ENCODE measurements at places on chromosomes 6 and 20.

- DNase-seq: no peak
Observed at GRCh38 chr20:36273414-36274180, 32.5 kb upstream of the DLGAP4 start.

GRCh38 chr6:121608270-121608669 is 172.8 kb downstream of the GJA1 start:
- no peak for DNase-seq

DNA sequence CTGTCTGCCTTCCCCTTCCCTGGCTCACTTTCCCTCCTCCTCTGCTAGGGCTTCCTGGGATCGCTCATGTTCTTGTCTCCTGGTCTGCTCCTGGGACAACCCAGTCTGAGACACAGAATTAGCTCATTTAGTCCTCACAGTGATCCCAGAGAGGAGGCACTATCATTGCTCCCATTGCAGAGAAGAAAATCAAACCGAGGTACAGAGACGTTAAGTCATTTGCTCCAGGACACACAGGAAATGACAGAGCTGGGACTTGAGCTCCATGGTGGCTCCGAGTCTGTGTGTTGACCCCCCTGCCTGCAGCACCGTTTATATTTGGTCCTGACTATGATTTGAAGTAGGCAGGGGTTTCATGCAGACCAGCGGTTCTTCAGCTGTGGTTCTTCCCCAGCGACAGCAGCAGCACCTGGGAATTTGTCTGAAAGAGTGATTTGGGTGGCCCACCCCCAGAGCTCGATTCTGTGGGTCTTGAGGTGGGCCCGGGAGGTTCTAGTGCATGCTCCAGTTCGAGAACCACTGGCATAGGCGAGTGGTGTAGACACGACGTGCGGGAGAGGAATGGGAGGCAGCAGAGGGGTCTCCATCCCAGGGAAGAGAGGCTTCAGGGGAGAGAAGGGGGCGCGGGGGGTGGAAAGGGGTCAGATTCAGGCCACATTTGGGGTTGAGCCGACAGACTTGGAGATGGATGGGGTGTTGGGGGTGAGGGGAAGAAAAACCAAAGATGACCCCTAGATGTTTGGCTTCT is 24.7 kb downstream of the PCK1 start:
- DNase-seq: no peak

DNA sequence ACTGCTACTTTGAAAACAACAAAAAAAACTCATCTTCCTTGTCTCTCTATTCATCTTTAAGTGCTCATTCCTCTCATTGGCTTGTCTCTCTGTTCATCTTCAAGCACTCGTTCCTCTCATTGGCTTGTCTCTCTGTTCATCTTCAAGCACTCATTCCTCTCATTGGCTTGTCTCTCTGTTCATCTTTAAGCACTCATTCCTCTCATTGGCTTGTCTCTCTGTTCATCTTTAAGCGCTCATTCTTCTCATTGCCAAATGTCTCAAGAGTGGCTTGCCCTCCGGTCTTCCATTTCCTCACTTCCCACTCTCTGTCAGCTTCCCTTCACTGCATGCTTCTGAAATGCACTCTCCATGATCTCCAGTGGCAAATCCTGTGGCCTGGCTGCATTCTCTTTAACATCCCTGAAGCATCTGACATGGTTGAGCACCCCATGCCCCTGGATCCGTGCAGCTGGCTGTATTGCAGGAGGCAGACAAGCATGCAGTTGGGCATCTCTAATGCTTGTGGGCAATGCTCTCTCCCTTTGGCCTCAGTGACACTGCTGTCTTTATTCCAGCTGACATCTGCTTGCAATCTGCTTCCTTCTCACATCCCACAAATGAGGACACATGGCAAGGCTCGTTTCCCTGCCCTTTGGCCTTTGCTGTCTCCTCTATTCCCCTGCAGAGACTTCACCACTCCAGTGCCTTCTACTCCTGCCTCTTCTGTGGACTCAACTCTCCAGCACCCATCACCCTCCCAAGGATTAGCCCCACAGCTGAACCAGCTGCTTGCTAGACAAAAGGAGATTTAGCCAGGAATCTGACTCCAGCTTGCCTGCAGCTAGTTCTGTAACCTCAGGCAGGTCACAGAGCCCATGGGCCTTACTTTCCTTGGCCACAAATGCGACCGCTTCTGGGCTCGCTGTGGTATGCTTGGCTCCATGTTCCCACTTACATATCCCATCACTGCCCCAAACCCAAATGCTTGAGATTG is 143.2 kb upstream of the SNX9 start:
- no peak for DNase-seq

DNA sequence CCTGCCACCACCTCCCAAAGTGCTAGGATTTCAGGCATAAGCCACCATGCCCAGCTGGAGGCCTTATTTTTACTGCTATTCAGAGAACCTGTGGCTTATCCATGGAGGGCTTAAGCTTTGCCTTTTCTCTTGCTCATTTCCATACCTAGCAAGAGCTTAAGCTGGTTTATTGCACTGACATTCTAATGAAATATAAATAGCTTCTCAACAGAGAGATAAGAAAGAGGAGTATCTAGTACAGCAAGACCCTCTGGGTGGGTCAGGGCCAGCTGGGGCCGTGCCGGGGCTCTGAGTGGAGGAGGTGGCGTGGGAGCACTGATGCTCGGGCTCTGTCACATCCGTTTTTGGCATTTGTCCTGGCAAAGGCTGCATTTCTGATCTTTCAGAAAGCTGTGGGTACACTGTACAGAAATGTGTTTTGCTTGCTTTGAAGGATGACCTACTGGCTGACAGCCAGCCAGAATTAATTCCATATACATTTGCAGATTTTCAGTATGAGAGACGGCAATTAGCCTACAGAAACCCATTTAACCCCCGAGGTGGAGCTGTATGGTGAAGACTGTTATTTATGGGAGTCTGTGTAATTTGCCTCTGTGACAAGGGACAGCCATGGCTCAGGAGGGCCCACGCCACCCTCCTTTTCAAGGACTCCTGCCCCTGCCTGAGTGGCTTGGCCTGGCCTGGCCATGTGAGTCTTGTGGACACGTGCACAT is 181.6 kb upstream of the AKAP12 start:
- DNase-seq: no peak

Data from stimulated activated CD4-positive, alpha-beta T cell treated with anti-CD3 and anti-CD28 coated beads, Interleukin-1b, Interleukin-23, amount 100 ng/mL, for 4 hours (primary cell).